ENCODE measurements at places on chromosomes 1 and 21.
A peak's percentile ranks its signal among the peaks of the same experiment; 100 is the strongest.

GRCh38 chr1:51240084-51240483 is 4.0 kb downstream of the RNF11 start:
- no peak for DNase-seq

- no peak for DNase-seq
Observed at GRCh38 chr1:15132965-15133364, 20.6 kb upstream of the TMEM51 start.

DNA sequence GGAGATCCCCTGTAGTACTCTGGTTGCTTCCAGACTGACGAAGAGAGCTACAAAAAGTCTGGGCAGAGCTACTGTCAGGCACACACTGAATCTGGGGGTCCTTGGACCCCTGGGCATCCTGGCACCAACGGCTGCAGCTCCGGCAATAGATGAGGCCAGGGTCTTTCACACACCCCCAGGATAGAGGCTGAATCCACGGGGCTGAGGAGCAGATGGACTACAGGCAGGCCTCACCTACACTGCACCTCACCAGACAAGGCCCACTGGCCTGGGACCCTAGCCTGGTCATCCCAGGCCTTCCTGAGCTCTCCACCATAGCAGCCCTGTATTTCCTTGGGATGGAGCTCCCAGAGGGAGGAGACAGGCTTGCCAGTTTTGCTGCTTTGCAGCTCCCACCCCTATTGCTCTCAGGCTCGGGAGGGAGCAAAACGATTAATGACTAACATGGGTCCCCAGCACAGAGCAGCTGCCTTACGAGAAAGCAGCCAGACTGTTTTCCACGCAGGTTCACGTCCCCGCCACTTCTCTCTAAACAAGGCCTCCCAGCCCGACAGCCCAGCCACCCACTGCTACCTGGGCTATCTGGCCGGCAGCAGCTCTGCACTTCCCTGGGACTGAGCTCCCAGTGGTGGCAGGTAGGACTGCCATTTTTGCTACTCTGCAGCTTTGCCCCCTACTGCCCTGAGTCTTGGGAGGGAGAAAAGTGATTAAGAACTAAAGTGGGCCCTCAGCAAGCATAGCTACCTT is 1022.5 kb upstream of the ADGRL2 start:
- DNase-seq = no peak

DNA sequence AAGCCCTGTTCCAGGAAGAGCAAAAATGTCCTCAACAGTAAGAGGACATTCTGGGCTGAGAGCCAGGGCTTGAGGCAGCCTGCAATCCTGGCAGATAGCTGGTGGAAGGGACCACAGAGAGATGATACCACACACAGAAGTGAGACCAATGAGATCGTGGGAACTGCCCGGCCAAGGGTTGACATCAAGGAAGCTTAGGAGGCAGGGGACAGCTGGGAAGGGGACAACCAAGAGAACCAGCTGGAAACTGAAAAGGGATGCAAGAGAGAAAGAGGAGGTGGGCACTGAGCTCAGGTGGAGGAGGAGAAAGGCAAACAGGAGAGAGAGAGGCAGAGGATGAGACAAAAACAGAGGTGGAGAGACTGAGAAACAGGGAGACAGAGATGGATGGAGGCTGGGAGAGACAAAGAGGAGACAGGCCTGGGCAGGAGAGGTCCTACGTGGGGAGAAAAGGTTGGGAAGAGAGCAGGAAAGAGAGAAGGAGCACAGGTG is 9.2 kb downstream of the PDZK1IP1 start:
- peak; percentile 93 for DNase-seq

DNA sequence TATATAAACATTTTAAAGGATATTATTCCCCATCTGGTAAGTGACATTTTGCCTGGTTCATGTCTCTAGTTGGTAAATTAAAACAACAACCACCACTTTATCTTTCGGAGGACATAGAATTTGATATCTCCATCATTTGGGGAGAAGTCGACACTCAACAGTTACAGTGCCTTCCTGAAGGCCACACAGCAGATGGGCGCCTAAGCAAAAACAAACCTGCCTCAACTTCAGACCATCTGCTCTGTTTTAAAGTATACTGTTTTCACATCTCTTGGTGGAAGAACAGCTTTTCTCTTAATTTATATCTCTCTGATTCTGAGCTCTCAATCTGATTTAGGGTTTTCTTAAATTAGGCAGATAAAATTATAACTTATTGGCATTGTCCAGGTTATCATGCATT is 282.2 kb downstream of the RYR2 start:
- no peak for DNase-seq

DNA sequence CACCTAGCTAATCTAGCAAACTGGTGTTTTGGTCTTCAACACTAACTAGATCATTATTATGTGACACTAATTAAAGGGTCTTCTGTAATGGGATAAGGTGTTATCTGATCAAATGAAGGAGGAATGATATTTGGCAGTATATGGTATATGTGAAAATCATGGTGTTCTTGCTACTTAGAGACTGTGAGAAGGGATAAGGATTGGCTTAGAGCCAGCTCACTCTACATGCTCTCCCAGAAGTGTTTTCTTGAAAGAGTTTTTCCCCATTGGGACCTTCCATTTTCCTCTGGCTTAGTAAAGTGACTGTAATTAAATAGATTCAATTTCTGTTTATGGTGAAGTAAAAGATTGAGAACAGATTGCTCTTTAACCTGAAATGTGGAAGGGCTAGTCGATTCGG is 71.2 kb upstream of the RGL1 start:
- no peak for DNase-seq

- DNase-seq = no peak
Observed at GRCh38 chr1:15188678-15189077, 35.1 kb downstream of the TMEM51 start.

- no peak for DNase-seq
Observed at GRCh38 chr1:32516402-32516801, 22.8 kb upstream of the ZBTB8A start.

GRCh38 chr1:80656014-80656636 is 1144.6 kb upstream of the ADGRL2 start:
- no peak for DNase-seq

DNA sequence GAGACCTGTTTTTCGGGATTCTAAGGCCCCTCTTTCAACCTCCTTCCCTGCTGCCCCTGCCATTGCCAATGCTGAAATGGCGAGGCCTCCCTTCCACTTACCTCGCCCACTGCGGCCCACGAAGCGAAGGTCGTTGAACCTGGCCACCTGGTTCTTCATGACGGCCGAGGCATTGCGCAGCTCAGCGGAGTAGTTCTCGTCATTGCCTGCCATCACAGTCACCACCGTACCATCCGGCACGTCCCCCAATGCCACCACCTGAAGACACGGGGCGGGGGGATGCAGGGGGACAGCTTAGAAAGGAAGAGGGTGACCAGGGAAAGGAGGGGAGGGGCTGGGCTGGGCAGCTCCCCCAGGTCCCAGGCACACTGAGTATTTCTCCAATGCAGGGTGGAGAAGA is 2.6 kb downstream of the RUNX3 start:
- DNase-seq = no peak

DNA sequence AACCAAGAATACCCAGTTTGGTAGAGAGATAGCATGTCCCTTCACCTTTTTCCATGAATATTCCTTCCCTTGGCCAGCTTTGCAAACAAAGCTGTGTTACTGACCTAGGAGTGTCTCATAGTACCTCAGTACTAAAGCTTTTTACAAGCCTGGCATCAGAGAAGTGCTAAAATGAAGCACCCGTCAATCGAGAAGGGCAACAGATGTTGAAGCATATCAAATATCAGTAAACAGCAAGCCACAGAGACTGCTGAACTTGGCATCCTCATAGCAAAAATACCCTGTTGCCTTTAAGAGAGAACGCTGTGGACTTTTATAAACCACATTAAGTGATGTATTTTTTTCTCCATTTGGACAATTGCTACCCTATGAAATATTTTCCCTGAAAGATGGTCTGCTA is 128.6 kb upstream of the HOOK1 start:
- DNase-seq = no peak

GRCh38 chr1:46495778-46496177 is 6.1 kb downstream of the DMBX1 start:
- DNase-seq = no peak

DNA sequence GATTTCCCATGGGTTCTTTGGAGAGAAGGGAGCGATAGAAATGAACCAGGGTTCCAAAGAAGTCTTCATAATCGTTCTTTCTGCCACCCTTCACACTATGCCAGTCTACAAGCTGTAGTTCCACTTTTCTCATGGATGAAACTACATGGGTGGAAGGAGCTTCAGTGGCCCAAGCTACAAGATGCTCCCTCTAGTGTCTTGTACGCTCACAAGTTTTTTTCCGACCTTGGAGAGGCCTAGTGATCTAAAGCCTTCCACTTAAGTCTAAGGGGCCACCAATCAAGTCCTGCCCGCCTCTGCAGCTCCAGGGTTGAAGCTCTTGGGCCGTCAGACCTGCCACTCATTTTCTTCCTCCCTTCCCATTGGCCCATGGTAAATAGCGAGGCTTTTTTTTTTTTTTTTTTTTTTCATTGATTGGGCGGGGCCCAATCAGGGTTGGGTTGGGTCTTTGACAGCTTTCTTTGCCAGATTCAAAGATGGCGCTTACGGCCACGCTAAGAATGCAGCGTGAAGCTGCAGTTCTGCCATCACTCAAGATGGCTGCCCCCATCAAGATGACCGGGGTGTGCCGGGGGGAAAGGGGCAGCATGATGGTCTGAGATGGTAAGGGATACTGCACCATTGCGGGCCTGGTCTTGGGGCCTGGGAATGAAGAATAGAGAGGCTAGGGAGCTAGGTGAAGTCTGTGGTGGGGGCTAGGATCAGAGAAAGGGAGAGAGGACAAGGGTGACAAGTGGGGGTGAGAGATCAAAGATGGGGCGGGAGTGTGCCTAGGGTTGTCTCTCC is at the start of gene TOMM40L:
Gene TOMM40L, plus strand, starts transcription at position 527 of the 786 bp plus-strand sequence. CDS start 430 bp downstream, outside the sequence.
- DNase-seq = peak; percentile 92

DNA sequence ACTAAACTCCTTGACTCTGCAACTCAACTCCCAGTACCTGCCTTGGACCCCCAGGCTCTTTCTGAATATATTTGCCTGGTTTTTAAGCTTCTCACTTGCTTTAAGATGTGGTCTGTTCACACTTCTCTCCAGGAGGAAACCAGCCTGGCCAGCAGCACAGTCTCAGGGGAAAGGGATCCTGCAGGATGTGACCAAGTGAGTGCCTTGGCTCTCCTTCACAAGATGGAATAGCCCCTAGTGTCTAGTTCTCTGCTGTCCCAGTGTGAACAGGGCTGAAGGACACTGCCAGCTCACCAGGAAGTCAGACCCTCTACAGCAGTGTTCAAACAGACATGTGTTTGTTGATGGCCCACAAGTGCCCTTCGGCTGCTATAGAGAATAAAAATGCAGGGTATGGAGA is 32.9 kb downstream of the CD244 start:
- no peak for DNase-seq

DNA sequence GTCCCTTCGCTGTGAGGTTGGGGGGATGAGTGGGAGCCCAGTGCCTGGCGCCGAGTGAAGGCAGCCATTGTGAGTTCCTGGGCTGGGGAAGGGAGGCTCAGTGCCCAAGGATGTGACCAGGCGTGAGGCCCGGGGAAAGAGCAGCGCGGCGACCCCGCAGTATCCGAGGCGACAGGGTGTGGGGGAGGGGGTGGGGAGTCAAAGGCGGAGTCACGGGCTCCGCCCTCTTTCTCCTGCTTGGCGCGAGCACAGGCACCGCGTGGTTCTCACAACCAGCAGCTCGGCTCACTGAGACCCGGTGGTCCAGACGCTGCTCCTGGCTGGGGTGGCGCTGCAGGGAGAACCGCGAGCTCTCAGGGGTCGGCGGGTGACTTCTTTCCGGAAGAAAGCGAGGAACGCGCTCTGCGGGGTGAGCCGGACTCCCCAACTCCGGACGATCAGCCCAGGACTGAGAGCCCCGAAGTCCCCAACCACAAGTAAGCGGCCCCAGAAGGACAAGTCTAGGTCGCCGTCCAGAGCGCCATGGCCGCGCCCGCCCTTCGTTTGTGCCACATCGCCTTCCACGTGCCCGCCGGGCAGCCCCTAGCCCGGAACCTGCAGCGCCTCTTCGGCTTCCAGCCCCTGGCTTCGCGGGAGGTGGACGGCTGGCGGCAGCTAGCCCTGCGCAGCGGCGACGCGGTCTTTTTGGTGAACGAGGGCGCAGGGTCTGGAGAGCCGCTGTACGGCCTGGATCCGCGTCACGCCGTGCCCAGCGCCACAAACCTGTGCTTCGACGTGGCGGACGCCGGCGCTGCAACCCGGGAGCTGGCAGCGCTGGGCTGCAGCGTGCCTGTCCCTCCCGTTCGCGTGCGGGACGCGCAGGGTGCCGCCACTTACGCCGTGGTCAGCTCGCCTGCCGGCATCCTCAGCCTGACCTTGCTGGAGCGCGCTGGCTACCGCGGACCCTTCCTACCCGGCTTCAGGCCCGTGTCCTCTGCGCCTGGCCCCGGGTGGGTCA is at the start of gene HPDL:
Gene HPDL, plus strand, starts transcription at position 269 of the 997 bp plus-strand sequence. Its CDS starts 254 bp downstream, at position 523.
- DNase-seq = peak; percentile 75

- no peak for DNase-seq
Observed at GRCh38 chr1:226404904-226405222, 3.0 kb downstream of the PARP1 start.

- DNase-seq = no peak
Observed at GRCh38 chr1:182122256-182122912, 60.9 kb upstream of the ZNF648 start.

DNA sequence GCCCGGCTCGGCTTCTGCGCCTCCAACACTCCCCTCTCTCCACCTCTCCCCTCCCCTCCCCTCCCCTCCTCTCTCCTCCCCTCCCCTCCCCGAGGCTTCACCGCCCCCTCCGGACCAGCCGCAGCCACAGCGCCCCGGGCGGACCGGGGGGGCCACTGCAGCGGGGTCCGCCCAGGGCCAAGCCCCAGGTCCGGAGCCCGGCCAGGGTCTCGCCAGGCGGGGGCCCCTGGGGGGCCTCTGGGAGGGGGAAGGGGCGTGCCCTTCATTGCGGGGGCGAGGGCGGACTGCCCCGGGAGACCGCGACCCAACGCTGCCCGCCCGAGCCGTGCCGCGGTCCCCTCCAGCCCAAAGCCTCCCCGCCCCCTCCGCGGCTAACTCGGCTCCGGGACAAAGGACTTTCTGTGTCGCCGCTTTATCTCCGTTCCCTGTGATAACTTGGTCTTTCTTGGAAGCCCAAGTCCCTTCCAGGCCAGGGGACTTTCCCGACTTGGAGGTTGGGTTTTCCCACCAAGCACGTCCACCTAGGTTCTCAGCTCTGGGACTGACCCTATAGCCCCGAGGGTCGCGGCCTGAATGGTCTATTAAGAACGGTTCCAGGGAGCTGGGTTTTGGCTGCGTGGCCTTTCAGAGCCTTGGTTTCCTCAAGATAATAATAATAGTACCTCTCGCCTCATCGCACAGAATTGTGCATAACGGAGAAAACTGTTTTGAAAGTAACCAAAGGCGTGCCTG is at the start of gene UBQLN4:
Gene UBQLN4, minus strand, starts transcription at position 31 of the 732 bp plus-strand sequence. CDS start 97 bp downstream, outside the sequence.
- peak; percentile 93 for DNase-seq

DNA sequence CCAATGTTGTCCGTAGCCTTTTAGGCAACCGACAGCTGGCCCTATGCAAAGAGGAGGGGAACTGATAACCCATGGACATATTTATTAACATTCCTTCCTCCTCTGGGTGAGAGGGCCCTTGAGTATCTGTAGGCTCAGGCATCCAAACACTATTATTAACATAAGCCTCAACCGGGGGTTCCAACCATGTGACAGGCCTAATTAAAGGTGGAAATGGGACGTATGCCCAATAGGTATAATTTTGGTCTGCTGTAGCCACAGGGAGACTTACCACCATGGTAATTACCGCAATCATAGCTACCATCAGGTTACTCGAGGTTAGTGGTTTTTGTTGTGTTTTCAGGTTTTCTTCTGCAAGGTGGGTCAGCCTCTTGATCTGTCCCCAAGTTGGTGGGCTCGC is 5.3 kb downstream of the DAP3 start:
- DNase-seq = no peak

- DNase-seq = no peak
Observed at GRCh38 chr1:160548183-160548582, 25.1 kb upstream of the SLAMF6 start.

Measured in erythroblast (primary cell).